ENCODE measurements at places on chromosomes 6 and 20. TPM values are rescaled to one million over a fixed set of nuclear protein-coding genes. Genes with fewer than 3 reads are reported as not detected.

SLC22A3 gene
- total RNA-seq: 0.58 TPM

AVP gene
- not detected for total RNA-seq

CASS4 gene
- total RNA-seq: 12.4 TPM

PRR3 gene
- total RNA-seq: 4.1 TPM

C4B gene
- total RNA-seq: 6.8 TPM

PLCB4 gene
- total RNA-seq: 9.3 TPM

HFE gene
- 20.7 TPM for total RNA-seq

OTOR gene
- total RNA-seq: not detected

Data from smooth muscle cell of trachea (primary cell).